Choroid plexus epithelial cell (primary cell): ENCODE measurements at places on chromosomes 13 and 19.

GRCh38 chr13:28471421-28471820, 23.5 kb downstream of the FLT1 start:
- no peak for DNase-seq

DNA sequence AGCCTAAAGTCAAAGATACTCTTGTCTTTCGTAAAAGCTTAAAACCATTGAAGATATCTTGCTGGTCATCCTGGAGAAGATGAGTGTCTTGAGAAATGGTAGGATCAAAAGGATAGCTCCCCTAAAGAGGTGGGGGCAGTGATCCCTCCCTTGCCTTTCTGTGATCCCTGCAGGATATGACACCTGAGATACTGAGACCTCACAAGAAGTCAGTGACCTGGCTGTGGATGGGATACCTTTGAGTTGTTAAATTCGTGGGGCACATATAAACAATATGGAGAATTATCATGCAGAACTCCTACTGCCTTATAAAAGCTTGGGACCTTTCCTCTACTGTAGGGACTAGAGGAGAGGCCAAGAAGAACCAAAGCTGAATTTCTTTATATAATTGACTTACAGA, 21.4 kb downstream of the STOML3 start:
- DNase-seq, result no peak

DNA sequence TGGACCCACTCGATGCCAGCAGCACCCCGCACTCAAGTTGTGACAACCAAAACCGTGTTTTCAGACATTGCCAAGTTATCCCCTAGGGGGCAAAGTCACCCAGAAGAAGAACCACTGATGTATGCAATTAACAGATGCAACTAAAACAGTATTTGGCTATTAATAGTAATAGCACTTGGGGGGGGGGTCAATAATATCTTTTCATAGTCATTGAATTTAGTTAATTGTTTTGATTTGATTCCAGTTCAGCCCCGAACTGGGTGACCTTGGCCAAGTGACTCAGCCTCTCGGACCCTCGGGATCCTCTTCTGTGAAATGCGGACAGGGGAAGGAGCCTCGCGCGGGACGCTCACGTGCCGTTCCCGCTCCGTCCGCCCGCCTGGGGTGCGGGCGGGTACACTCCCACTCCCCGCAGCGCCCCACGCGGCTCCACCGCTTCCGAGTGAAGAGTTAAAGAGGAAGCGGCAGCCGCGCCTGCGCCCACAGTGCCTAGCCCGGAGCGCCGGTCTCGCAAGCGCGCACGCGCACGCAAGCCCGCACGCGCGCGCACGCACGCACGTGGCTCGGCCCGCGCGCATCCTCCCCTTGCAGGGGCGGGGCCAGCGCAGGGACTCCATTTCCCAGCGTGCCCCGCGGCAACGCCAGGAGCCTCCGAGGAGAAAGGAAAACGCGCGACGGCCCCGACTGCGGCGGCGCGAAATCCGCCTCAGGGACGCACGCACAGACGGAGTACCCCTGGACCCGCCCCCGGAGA, 435 bp upstream of the DAZAP1 start:
- DNase-seq, result peak; percentile 99

DNA sequence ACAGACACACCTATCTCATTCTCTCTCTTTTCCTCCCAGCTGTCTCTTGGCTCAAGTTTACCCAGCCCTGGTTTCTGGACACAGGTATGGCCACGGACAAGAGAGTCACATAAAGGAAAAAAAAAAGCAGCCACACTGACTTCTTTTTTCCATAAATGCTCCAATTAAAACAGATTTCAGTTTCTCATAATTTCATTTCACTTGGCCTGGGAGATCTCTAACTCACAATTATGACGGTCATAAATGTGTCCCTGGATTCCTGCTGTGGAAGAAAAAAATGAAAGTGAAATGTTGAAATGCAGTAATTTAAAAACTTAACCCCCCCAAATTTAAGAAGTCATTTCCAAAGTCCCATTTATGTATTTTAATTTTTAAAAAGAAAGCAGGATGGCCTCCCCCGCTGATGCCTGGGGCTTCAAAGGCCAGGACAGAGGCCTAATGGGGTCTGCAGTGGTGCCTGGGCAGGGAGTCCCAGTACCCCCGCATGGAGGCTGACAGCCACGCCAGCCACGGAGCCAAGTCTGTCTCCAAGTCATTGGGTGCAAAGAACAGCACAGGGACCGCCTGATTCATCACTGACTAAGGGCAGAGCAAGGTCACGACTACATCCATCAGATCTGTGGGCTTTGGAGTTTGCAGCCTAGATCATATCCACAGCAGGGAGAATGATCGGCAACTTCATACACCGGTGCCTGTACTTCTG, 79.7 kb downstream of the TSHZ3 start:
- DNase-seq, result no peak

DNA sequence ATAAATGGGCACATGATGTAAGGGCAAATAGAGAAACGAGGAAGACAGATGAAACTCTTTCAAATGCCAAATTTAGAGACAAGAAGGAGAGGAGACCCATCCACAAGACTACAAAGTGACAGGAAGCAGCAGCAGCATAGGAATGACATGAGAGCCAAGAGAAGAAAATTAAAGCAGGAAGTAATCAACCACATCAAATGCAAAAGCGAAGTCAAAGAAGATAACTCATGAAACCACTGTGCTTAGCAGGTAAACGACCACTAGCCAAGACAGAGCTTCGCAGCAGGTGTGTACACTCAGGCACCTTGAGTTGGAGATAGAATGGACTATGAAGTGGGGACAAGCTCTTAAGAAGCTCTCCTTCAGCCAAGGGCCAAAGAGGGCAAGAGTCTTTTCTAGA, 64.1 kb downstream of the KLF12 start:
- no peak for DNase-seq

- no peak for DNase-seq
Measured at GRCh38 chr13:21001471-21001870, 59.9 kb downstream of the LATS2 start.

- DNase-seq, result peak; percentile 41
Measured at GRCh38 chr13:102402290-102402689, 442 bp upstream of the FGF14 start.

DNA sequence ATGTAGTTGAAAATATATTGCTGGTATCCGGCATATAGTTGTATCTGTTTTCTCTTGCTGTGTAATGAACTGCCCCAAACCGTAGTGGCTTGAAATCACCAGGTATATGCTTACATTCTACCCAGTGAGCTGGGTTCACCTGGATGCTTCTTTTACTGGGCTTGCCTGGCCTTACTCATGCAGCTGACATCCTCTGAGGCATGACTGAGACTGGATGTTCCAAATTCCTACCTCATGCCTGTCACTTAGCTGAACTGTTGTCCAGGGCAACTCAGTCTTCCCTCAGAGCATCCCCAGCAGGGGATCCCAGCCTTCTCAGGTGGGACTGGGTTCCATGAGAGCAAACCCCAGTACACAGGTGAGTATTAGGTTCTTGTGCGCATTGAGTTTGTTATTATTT, 66.8 kb downstream of the IFT88 start:
- no peak for DNase-seq

GRCh38 chr13:79803989-79804388, 323.0 kb downstream of the NDFIP2 start:
- DNase-seq, result no peak

DNA sequence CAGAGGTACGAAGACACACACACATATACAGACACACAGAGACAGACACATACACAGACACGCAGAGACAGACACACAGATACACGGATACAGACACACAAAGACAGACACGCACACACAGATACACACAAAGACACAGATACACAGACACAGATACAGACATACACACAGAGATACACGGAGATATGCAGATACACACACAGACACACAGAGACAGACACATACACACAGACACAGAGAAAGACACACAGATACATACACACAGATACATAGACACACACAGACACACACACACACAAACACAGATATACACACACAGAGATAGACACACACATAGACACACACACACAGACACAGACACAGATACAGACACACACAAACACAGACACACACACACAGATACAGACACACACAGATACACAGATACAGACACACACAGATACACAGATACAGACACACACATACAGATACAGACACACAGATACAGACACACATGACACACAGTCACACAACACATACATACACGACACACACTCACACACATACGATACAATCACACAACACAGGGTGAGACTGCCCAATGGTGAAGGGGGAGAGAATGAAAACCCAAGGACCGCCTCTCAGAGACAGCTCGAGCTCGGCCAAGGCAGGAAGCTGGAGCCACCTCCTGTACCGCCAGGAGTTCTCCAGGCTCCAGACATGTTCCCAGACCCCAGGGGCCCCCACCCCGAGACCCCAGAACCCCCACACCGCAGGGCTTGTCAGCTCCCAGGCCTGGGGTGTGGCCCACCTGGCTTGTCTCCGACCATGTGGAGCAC, 8.8 kb upstream of the CCER2 start:
- no peak for DNase-seq

- DNase-seq, result no peak
Measured at GRCh38 chr19:56613639-56614038, 18.5 kb downstream of the ZNF71 start.

DNA sequence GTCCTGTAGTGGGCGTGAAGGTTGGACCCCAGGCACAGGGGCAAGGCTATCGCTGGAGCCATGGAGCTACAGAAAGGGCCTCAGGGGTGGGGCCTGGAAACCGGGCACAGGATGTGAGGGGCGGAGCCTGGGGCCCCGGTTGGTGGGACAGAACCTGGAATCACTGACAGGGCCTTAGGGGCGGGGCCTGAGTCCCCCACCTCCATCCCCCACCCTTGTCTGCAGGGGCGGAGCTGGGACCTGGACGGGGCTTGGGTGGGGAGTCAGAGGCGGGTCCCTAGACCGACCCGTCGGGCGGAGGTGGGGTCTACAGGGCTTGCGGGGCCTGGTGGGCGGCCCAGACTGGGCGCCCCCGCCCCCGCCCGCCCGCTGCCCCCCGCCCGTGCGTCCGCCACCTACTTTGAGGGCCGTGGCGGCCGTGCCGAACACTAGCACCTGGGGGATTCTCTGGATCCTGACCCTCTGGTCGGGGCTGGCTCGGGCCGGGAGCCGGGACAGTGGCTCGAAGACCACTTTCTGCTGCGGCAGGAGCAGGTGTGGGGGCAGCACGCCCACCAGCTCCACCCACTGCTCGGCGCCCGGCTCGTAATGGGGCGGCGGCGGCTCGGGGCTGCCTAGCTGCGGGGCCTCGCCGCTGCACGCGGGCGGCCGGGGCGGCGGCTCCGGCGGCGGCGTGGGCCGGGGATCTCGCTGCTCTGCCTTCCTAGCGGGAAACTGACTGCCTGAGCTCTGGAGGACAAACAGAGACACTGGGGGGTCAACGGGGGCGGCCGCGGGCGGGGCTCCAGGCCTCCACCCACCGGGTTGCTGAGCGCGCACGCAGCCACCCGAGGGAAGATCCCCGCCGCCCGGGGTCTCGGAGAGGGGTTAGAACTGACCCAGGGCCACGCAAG, 26.3 kb downstream of the DCAF15 start:
- DNase-seq, result peak; percentile 61

GRCh38 chr19:5696196-5697021, 6.3 kb downstream of the RPL36 start:
- no peak for DNase-seq

DNA sequence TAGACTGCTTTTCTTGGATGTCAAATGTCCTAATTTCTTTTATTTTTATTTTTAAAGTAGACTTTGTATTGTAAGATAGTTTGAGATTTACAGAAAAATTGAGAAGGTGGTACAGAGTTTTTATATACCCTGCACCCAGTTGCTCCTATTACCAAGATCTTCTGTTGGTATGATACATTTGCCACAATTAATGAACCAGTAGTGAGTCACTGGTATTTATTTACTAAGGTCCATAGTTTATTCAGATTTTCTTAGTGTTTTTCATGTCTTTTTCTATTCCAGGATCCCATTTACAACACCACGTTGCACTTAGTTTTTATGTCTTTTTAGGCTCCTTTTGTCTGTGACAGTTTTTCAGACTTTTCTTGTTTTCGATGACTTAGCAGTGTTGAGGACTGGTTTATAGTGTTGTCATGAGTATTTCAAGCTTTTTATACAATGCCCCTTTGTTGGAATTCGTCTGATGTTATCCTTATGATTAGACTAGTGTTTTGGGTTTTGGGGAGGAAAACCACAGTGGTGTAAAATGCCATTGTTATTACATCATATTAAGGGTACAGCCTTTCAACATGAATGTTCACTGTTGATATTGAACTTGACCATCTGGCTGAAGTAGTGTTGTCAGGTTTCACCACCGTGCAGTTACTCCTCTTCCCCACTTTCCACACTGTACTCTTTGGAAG, 35.9 kb downstream of the COG3 start:
- DNase-seq, result peak; percentile 93

GRCh38 chr19:4597278-4597974, 37.9 kb upstream of the SEMA6B start:
- DNase-seq, result no peak
